ENCODE measurements at places on chromosomes 13 and 19.

DNA sequence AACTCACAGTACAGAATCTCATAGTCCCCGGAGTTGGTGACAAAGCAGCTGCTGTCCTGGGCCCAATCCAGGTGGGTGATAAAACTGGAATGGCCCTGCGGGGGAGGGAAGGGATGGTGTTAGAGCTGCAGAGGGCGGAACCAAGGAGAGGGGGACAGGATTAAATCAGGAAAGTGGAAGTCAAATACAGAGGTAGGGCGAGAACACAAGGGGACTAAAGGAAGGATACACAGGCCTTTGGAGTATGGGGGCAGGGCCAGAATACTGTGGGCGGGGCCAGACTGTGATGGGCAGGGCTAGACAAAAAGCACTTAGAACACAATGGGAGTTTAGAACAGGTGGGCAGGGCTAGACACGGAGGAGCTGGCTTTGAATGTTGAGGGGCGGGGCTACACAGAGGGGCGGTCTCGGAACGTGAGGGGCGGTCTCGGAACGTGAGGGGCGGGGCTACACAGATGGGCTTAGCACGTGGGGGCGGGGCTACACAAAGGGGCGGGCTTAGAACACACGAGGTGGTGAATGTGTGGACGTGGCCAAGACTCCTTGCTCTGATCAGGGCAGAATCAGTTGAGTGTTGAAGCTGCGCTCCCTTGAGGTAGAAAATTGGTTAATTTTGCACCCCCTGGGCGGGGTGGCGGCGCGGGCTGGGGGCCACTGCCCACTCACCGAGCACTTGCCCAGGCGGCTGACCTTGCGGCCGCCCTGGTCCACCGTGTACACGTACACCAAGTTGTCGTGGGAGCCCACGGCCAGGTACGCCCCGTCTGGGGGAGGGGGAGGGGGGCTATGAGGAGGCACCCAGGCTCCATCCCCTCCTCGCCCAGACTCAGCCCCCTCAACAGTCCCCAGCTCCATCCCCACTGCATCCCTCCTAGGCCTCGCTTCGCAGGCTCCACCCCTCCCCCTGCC lies 14.0 kb upstream of the GPR4 start:
- DNase-seq: peak; percentile 97

DNA sequence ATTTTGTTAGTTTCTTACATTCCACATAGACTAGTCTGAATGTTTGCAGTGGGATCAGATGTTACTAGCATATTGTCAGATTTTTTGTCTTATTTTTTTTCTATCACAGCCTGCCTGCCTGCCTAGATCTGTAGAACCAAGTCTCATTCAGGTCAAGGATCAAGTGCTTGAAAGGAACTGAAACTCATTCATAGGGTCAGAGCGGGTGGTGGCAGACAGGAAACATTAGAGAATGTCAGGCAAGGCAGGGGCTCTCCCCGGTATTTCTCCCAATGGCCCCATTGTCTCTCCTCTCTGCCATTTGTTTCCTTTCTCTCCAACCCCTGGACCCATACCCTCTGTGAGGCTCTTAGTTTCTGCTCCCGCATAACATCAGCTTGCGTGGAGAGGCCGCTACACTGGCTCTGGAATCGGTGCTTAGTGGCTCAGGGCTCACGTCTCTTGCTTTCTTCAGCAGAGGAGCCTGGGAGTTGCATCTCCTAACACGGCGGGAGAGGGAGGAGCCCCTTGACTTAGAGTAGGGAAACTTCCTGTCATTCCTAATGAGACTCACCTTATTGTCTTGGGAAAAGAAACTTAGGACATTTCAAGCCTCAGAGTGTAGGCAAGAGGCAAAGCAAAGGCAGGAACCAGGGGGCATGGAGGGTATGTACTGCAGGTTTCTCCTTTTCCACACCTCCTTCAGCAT lies 35.6 kb upstream of the SPATA13 start:
- no peak for DNase-seq

DNA sequence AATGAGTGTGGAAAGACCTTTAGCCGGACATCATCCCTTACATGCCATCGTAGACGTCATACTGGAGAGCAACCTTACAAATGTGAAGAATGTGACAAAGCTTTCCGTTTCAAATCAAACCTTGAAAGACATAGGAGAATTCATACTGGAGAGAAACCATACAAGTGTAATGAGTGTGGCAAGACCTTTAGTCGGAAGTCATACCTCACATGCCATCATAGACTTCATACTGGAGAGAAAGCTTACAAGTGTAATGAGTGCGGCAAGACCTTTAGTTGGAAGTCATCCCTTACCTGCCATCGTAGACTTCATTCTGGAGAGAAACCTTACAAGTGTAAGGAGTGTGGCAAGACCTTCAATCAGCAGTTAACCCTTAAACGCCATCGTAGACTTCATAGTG lies 11.7 kb upstream of the ZNF813 start:
- DNase-seq: no peak

GRCh38 chr19:45352471-45352870 lies 11.9 kb downstream of the KLC3 start:
- DNase-seq: no peak

DNA sequence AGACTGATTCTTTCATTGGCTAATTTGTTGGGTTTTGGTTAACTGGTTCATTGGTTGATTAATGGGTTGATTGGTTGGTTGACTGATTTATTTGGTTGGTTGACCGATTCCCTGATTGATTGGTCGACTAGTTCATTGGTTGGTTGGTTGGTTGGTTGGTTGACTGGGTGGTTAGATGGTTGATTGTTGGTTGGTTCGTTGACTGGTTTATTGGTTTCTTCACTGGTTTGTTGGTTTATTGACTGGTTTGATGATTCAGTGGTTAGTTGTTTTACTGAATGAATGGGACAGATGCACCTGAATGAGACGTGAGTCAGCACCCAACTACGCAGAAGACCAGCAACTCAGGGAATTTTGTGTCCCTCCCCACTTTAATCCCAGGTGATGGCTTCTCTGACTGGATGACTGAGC lies 2.7 kb upstream of the NUP62 start:
- DNase-seq: no peak

GRCh38 chr19:23098988-23099387 lies 17.8 kb upstream of the ZNF730 start:
- no peak for DNase-seq

DNA sequence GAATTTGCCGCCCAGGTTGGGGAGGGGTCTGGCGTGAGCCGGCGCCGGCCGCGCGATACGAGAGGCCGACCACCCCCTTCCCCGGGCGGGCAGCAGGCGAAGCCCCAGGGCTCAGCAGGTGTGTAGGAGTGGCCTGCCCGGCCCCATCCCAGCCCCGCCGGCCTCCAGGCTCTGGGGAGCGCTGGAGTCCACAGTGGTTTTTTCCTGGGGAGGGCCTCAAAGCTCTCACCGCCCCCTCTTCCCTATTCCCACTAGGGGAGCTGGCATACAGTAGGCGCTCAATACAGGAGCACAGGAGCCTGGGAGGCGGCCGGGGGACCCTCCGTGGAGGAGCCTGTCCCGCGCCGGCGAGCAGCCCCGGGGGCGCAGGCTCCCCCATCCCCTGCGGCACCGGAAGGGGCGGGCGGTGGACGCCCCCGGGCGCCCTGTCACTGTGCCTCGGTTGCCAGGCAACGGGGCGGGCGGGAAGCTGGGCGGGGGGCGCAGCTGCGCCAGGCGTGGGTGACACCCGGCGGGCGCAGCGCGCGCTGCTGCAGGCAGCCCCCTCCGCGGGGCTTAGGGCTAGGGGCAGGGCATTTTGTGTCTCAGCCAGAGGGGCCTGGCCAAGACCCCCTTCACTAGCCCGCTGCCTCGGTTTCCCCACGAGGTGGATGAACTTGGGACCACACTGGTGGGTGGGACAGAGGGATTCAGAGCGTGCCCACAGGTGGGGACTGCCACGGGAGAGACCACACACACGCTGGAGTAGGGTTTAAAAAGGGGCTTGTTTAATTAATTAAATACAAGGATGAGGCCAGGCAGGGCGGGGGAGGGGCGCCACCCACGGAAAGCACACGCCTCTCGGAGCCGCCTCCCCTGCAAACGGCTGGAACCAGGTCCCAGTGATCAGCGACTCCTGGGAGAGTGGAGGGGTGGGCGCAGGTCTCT lies 3.6 kb upstream of the REXO1 start:
- no peak for DNase-seq

GRCh38 chr19:9427941-9428340 lies 7.4 kb downstream of the ZNF266 start:
- DNase-seq: no peak

GRCh38 chr19:51628153-51628939 lies 1.9 kb downstream of the SIGLEC5 start:
- no peak for DNase-seq

- DNase-seq: peak; percentile 88
These were observed 429.8 kb downstream of the FOXO1 start for GRCh38 chr13:40236566-40237168.

DNA sequence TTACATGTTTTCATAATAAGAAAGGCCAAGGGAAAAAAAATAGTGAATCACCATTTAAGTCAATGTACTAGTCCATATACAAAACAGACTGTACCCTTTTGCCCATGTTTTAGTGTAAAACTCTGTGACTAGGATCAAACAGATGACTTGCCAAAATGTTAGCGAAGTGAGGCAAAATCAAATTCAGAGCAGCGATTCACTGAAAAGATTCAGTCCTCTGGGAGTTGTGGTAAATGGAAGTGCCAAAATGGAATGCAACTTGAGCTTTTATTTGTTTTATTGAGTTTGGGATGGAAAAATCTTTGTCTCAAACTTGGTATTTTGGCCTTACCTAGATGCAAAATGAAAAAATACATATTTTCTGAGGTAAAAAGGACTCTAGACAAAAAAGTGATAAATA lies 9.1 kb downstream of the CDADC1 start:
- no peak for DNase-seq

DNA sequence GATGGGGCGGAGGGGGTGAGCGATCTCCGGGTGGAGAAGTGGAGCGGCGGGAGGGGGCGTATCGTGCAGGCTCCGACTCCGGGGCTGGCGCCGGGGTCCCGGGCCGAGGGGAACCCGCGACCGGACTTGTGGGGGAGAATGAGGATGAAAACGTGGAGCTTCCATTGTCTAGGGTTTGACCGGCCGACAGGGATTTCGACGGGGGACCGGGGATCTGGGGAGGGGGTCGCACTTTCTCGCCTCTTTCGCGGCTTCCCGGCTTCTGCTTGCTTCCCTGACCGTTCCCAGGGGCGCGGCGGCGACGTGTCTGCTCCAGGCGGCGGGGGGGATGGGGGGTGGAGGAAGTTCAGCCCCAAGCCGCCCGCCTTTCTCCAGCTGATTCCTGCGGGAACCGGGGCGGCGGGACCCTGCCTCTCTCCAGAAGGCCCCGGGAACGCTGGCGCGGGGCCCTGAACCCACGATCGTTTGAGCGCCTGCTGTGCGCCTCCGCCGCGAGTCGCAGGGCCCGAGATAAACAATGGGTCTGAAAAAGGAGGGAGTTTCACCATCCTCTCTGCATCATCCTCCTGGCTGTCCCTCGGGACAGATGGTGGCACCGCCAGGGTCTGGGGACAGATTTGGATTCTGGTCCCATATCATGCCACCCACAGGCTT lies 790 bp downstream of the TPM4 start:
- DNase-seq: peak; percentile 49
